Airway epithelial cell (primary cell): ENCODE measurements at places on chromosomes 6 and 20. TPM values are rescaled to one million over a fixed set of nuclear protein-coding genes. Genes with fewer than 3 reads are reported as not detected.

PRDM13 gene
- total RNA-seq = not detected in 2 replicates

C20orf204 gene
- total RNA-seq = 0.14 and 0.74 TPM in 2 replicates

SLC22A16 gene
- total RNA-seq = not detected in 2 replicates

PIGT gene
- total RNA-seq = 43.3 and 68.6 TPM in 2 replicates

TPX2 gene
- 55.3 and 62.2 TPM in 2 replicates for total RNA-seq

CHRNA4 gene
- not detected in 2 replicates for total RNA-seq

RAMACL gene
- 0.05 and 0.21 TPM in 2 replicates for total RNA-seq

HINT3 gene
- total RNA-seq = 11.2 and 14.8 TPM in 2 replicates

FUT9 gene
- not detected in 2 replicates for total RNA-seq

TFAP2A gene
- 24.4 and 24.8 TPM in 2 replicates for total RNA-seq

HLA-DMB gene
- not detected in 2 replicates for total RNA-seq

CDSN gene
- total RNA-seq = 0.14 TPM in 1 of 2 replicates, not detected in the other

UTRN gene
- 19.2 and 39.9 TPM in 2 replicates for total RNA-seq

DNMT3B gene
- total RNA-seq = 0.88 and 2.5 TPM in 2 replicates

CD24 gene
- total RNA-seq = 871 and 1,303 TPM in 2 replicates

CTAGE9 gene
- total RNA-seq = not detected in 2 replicates

SFTA2 gene
- total RNA-seq = not detected in 2 replicates

HLA-DRB1 gene
- total RNA-seq = 0.14 TPM in 1 of 2 replicates, not detected in the other

HELZ2 gene
- 21.7 and 26.6 TPM in 2 replicates for total RNA-seq

KIF3B gene
- total RNA-seq = 11.1 and 14.2 TPM in 2 replicates

TCP11 gene
- total RNA-seq = not detected in 2 replicates

CARMIL1 gene
- 10.7 and 17.6 TPM in 2 replicates for total RNA-seq

LY6G6D gene
- total RNA-seq = not detected in 2 replicates

AKAP7 gene
- 2.1 and 2.8 TPM in 2 replicates for total RNA-seq

WFDC12 gene
- not detected in 2 replicates for total RNA-seq

GHRH gene
- not detected in 2 replicates for total RNA-seq

ZNF334 gene
- 1.3 and 2.0 TPM in 2 replicates for total RNA-seq

ABHD16B gene
- not detected in 2 replicates for total RNA-seq

CRISP1 gene
- not detected in 2 replicates for total RNA-seq

ASIP gene
- not detected in 2 replicates for total RNA-seq

SEMG1 gene
- total RNA-seq = not detected in 2 replicates

BACH2 gene
- total RNA-seq = 0.14 and 0.28 TPM in 2 replicates

DHX16 gene
- total RNA-seq = 25.9 and 36.0 TPM in 2 replicates

THBD gene
- total RNA-seq = 40.7 and 44.2 TPM in 2 replicates

SLC9A8 gene
- total RNA-seq = 3.3 and 3.6 TPM in 2 replicates

GSTA2 gene
- total RNA-seq = not detected in 2 replicates

RAET1G gene
- 30.8 and 34.7 TPM in 2 replicates for total RNA-seq

FNDC11 gene
- 0.42 and 1.3 TPM in 2 replicates for total RNA-seq

NKX2-2 gene
- total RNA-seq = not detected in 2 replicates

RIPPLY2 gene
- not detected in 2 replicates for total RNA-seq

IL17F gene
- not detected in 2 replicates for total RNA-seq

TREML2 gene
- total RNA-seq = not detected in 2 replicates

MAD2L1BP gene
- 16.3 and 31.5 TPM in 2 replicates for total RNA-seq

B3GALT4 gene
- total RNA-seq = 8.2 and 8.7 TPM in 2 replicates

RALY gene
- total RNA-seq = 90.3 and 104 TPM in 2 replicates

SLC17A3 gene
- total RNA-seq = not detected in 2 replicates
